Activated CD8-positive, alpha-beta T cell treated with anti-CD3 and anti-CD28 coated beads, Interleukin-2, amount 10 ng/mL, durations not matched to agents 7 days and 5 days (primary cell): ENCODE measurements at places on chromosomes 6 and 20.

DNA sequence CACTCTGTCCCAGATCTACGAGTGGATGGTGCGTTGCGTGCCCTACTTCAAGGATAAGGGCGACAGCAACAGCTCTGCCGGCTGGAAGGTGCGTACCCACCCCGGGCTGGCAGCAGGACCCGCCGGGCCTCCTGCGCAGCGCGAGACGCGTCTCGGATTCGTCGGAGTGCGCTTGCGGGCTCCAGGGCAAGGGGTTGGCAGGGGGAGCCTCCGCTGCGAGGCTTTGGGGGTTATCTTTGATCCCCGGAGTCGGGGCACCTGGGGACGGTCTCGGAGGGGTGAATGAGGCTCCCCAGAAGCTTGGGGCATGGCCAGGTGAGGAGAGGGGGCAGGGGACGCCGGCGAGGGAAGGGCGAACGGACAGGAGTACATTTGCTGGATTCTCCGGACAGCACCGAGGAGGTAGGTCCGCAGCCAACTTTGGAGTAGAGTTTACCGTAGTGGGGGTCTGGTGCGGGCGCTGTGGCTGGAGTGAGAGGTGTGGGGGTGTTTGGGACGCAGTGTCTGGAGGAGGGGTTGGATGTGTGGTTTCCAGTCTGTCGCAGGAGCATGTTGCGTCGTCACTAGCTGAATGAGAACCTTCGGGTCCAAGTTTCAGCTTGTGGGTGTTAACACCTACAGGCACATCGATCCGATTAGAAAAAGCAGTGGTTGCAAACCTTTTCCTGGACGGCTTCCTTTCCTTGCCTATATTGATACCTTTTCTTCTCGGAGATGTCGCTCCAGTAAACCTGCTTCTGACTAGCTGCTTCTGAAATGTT lies 1.2 kb downstream of the FOXO3 start:
- DNase-seq: no peak

GRCh38 chr6:56988145-56988544 lies 33.2 kb downstream of the BEND6 start:
- no peak for DNase-seq

- DNase-seq: no peak
These were observed 528.2 kb upstream of the MARCKS start for GRCh38 chr6:113328886-113329381.

- no peak for DNase-seq
These were observed 28.5 kb upstream of the IFNGR1 start for GRCh38 chr6:137247724-137248123.

DNA sequence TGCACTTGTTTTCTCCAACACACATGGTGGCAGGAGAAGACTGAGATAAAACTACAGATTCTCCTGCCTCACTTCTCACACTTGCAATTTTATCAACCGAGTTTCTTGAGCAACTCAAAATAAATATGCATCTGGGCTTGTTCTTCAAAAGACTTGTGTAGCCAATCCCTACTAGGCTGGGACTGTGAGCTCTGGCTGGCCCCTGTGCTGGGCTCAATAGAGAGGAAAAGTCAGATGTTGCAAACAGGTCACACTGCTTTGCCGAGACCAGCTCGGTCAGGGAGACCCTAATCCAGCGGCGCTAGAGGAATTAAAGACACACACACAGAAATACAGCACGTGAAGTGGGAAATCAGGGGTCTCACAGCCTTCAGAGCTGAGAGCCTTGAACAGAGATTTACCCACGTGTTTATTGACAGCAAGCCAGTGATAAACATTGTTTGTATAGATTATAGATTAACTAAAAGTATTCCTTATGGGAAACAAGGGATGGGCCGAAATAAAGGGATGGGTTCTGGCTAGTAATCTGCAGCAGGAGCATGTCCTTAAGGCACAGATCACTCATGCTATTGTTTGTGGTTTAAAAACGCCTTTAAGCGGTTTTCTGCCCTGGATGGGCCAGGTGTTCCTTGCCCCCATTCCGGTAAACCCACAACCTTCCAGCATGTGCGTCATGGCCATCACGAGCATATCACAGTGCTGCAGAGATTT lies 32.7 kb downstream of the FAM50B start:
- no peak for DNase-seq

DNA sequence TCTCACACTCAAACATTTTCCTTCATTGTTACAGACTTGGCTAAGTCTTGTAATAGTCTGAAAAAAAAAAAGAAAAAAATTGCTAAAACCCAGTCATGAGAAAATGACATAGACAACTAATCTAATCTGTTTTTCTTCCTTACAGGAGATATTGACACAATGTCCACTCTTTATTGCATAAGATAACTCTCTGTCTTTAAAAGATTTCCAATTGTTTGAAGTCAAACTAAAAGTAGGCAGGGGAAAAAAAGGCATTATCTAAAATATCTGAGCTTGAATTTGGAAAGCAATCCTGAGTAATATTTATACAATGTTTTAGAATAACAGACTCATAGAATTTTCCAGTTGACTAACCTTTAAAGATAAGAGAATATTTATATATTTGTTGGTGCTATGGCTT lies 233.0 kb upstream of the CEP162 start:
- no peak for DNase-seq

DNA sequence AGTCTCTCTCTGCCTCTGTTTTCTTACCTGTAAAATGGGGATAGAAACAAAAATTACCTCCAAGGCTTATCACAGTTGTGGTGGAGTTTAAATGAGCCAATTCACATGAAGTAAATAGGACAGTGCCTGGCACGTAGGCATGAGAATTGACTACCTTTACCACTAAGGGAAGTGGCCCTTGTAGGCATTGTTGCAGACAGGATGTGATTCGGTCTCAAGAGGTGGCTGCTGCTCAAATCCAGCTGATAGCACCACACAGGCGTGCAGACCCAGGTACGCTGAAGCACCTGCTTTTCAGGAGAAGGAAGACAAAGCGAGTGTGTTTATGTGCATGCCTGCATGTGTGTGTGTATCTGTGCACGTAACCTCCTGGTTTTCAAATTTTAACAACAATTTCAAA lies 108.6 kb downstream of the EYA2 start:
- DNase-seq: no peak

- no peak for DNase-seq
These were observed 129.6 kb upstream of the BEND3 start for GRCh38 chr6:107244742-107245480.

GRCh38 chr6:36805917-36806316 lies 33.3 kb downstream of the CPNE5 start:
- DNase-seq: no peak

- no peak for DNase-seq
These were observed 69.7 kb downstream of the EPB41L2 start for GRCh38 chr6:130993292-130993765.
